CD8-positive, alpha-beta memory T cell (primary cell): ENCODE measurements at places on chromosomes 7 and 10.

GRCh38 chr10:16491933-16492332 lies 29.7 kb downstream of the C1QL3 start:
- DNase-seq = no peak

DNA sequence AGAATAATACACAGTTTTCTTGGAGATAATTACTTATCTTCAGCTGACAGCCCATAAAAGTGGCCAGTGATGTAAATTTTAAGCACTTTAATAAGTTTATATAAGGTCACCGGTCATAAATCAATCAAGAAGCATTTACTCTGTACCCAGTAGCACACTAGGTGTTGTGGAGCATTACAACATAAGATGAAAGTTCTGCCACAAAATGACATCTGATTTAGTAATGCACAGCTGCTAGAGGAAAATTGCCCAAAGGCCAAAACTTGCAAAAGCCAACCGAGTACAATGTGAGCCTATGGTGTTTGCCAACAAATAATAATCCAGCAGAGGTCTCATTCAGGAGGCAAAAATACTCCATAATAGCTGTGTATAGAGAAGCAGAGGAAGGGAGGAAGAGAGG lies 63.6 kb downstream of the GPR37 start:
- DNase-seq = no peak

- DNase-seq = peak; percentile 39
Observed at GRCh38 chr7:157685430-157686284, 348.9 kb downstream of the DNAJB6 start.

GRCh38 chr7:4134631-4135030 lies 547.5 kb upstream of the FOXK1 start:
- DNase-seq = no peak

DNA sequence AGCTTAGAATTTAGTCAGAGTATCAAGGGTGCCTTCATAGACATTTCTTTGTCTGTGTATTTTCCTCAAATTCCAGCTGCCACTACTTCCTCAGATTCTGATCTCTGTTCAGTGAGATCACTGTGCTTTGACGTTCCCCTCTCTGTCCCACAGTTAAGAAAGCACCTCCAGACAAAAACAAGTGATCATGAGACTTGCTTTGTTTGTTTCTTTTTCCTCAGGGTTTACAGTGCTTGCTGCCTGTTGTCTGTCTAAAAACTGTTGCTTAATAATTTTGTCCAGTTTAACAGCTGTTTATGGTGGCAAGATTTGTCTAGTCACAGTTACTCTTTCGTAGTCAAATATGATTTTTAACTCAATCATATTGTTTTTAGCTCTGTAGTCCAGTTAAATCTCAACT lies 29.1 kb downstream of the TRUB1 start:
- no peak for DNase-seq

GRCh38 chr7:12025246-12025645 lies 185.8 kb upstream of the TMEM106B start:
- no peak for DNase-seq

DNA sequence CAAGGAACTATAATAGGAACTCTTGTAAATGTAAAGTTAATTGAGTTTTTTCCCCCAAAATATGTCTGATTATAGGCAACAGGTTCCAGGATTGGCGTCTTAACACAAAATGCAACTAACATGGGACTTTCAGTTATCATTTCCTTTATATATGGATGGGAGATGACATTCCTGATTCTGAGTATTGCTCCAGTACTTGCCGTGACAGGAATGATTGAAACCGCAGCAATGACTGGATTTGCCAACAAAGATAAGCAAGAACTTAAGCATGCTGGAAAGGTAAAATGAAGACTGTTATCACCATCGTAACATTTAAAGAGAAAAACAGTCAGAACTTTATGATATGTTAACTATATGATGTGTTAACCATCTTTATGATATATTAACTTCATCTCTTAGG lies 63.7 kb downstream of the SP8 start:
- no peak for DNase-seq

DNA sequence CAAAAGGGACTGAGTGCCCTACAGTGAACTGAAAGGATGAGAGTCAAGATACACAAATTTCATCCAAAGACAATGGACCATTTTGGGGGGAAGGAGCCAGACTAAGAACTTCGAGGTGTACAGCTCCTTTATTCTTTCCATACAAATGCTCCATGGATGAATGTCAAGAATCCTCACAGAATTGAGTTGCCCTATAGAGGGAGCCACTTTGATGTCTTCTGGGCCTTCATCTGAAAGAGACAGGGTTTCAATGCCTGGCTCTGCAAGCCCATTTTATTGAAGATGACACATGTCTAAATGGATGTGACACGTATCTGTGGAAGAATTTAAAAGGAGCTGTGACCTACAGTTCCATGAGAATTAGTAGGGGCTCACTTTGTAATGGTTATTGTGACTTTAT lies 32.0 kb upstream of the NRG3 start:
- no peak for DNase-seq

- no peak for DNase-seq
Observed at GRCh38 chr10:116913695-116914094, 64.4 kb downstream of the ENO4 start.

DNA sequence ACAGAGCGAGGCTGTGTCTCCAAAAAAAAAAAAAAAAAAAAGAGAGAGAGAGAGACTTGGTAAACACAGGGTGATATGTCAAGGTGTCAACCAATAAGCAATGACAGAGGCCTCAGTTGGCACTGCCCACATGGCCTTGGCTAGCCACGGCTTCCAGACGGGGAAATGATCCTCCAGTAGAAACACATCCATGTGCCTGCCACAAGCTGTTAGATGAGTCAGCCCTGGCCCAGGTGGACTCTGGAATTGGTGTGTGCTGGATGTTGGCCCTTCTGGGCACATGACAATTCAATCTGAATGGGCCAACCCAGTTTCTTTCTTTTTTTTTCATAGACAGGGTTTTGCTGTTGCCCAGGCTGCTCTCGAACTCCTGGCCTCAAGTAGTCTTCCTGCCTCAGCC lies 13.7 kb downstream of the RFC2 start:
- no peak for DNase-seq

GRCh38 chr7:118184565-118184940 lies 589 bp downstream of the LSM8 start:
- DNase-seq = no peak

DNA sequence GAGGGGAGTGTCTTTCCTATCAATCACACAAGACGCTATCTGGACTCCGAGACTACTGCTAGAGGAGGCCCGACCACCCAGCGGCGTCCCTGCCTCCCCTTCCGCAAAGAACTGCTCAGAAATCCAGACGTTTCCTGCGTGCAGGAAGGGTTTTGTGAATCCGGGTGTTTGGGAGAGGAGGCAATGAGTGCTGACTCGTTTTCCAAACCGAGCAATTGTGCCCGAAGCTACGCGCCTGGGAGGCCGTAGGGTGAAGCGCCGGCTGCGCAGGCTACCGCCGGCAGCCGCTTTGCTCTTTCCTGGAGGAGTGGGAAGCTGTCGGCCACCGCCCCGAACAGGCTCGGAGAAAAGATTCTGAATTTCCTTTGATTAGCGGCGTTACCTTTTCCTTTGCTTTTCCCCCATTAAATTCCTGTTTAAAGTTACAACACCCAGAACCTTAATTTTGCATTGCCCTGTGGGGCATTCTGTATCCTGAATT lies 5.3 kb downstream of the VAX1 start:
- no peak for DNase-seq

- DNase-seq = no peak
Observed at GRCh38 chr10:92506336-92506735, 67.6 kb downstream of the IDE start.

DNA sequence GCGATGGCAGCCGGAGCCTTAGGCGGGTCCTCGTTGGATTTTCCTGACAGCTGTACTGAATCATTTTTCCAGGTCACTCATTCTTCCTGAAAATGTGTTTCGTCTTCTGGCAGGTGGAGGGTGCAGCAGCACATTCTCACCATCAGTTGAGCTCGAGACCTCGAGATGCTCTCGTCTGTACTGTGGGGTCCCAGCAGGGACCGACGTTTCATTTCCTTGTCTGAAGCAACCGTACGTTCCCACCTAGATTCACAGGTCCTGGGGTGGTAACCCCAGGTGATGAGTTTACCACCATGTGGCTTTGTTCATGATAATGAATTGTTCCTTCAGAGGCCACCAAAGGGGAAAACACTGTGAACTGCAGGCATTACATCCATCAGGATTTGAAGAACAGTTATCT lies 298.5 kb upstream of the FOXK1 start:
- no peak for DNase-seq

DNA sequence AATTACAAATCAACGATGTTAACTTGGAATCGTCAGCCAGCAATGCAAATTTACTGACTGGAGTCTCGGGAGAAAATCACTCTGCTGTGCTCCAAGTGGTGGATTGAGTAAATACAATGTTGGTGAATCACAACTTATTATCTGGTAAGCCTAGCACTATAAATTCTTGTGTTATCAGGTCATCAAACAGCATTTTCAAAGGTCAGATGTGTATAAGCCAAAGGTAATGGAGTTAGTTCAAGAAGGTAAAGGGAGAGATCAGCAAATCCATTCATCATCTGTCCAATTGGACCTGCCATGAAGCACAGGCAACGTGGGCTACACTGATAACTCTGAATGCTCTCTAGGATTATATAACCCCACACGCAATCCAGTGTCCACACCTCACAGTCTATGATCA lies 13.9 kb downstream of the CUBN start:
- DNase-seq = no peak

DNA sequence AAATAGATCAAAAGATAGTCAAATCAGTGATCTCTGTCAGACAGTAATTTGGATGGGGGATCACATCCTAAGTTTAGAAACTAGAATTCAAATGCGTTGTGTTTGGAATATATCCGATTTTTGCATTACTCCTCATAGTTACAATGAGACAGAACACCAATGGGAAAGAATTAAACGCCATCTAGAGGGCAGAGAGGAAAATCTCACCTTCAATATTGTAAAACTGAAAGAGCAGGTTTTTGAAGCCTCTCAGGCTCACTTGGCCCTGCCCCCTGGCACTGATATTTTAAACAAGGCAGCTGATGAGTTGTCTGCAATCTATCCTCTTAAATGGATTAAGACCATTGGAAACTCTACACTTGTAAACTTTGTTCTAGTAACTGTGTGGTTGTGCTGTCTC lies 17.7 kb downstream of the FRG2B start:
- DNase-seq = no peak

DNA sequence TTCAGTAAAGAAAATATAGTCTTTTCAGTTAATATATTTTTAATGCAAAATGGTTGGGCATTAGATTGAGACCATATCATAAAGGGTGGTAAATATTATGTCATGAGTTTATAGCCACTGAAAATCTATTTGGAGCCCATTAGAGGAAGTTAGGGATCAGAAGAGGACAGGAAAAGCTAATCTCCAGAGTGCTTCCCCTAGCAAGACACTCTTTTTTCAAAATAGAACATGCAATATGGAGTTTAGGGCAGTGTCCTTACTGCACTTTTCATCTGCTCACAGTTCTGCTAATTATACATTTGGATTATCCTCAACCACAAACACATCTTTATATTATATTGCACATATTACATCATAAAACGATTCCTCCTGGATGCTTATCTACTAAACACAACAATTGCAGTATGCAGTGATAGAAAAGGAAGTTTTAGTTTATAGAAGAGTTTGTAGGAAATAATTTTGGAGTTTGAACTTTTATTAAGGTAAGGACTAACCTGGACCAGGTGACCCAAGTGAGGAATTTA lies 159.8 kb downstream of the PHF14 start:
- no peak for DNase-seq
